ENCODE measurements at places on chromosomes 2 and 18. TPM values are rescaled to one million over a fixed set of nuclear protein-coding genes. Genes with fewer than 3 reads are reported as not detected.

CROCC2 gene
- not detected for total RNA-seq

RAB6D gene
- total RNA-seq, result not detected

GALNT14 gene
- total RNA-seq, result 0.62 TPM

EML4 gene
- 58.0 TPM for total RNA-seq

HSBP1L1 gene
- 3.3 TPM for total RNA-seq

TEKT4 gene
- total RNA-seq, result not detected

ACTG2 gene
- total RNA-seq, result not detected

ZNF521 gene
- not detected for total RNA-seq

SPTBN1 gene
- 38.5 TPM for total RNA-seq

ERMN gene
- 0.42 TPM for total RNA-seq

RBM45 gene
- 12.7 TPM for total RNA-seq

SOS1 gene
- 72.6 TPM for total RNA-seq

NYAP2 gene
- not detected for total RNA-seq

BOLL gene
- not detected for total RNA-seq

KLHL29 gene
- total RNA-seq, result 0.13 TPM

DNA sequence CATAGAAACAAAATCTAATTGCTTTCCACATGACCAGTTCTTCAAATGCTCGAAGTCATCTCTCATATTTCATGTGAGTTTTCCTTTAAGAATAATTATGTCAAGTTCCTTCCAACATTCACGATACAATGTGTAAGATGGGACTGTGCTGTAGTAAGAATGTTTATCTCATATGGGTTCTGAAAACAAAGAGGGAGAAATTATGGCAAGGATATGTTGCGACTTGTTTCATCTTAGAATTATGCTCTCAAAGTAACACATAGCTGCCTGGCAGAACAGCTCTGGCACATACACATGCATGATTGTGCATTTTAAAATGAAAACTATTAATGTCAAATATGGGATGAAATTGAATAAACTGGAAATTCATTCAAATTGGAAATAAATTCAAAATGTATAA, 314.8 kb upstream of the ACVR2A start:
- H3K27me3 ChIP-seq, result no peaks in the 10 kb centered on the region
- H3K4me3 ChIP-seq, result no peak overlapping the region
- H3K4me1 ChIP-seq, result peaks cover 8% of the 10 kb centered on the region
- H3K27ac ChIP-seq, result no peak overlapping the region

- DNase-seq, result peak; percentile 95
- no peaks in the 10 kb centered on the region for H3K36me3 ChIP-seq
- peak overlapping the region; percentile 64 for H3K4me3 ChIP-seq
- H3K4me1 ChIP-seq, result peaks cover 11% of the 10 kb centered on the region
- H3K27me3 ChIP-seq, result no peaks in the 10 kb centered on the region
Measured at GRCh38 chr2:210170446-210171303, 534 bp downstream of the KANSL1L start.

GRCh38 chr2:181008407-181008806, 28.0 kb downstream of the UBE2E3 start:
- H3K27me3 ChIP-seq, result no peaks in the 10 kb centered on the region
- H3K4me1 ChIP-seq, result no peaks in the 10 kb centered on the region
- H3K4me3 ChIP-seq, result no peak overlapping the region
- no peak for DNase-seq
- no peak overlapping the region for H3K27ac ChIP-seq
- H3K36me3 ChIP-seq, result no peaks in the 10 kb centered on the region

GRCh38 chr2:239118264-239118663, 270.4 kb downstream of the TWIST2 start:
- no peak overlapping the region for H3K4me3 ChIP-seq
- H3K27ac ChIP-seq, result no peak overlapping the region
- no peaks in the 10 kb centered on the region for H3K36me3 ChIP-seq
- no peak for DNase-seq
- no peaks in the 10 kb centered on the region for H3K4me1 ChIP-seq

- no peak overlapping the region for H3K27ac ChIP-seq
- peaks cover 43% of the 10 kb centered on the region for H3K4me1 ChIP-seq
- DNase-seq, result no peak
- H3K36me3 ChIP-seq, result peaks cover 8% of the 10 kb centered on the region
- no peak overlapping the region for H3K4me3 ChIP-seq
Measured at GRCh38 chr2:68216454-68217310, 35.6 kb downstream of the PPP3R1 start.

- no peak for DNase-seq
- H3K4me3 ChIP-seq, result no peak overlapping the region
- no peaks in the 10 kb centered on the region for H3K36me3 ChIP-seq
- no peaks in the 10 kb centered on the region for H3K27me3 ChIP-seq
- no peaks in the 10 kb centered on the region for H3K4me1 ChIP-seq
- no peak overlapping the region for H3K27ac ChIP-seq
Measured at GRCh38 chr18:68985172-68985820, 187.4 kb downstream of the CCDC102B start.

GRCh38 chr2:152864601-152865149, 146.3 kb downstream of the ARL6IP6 start:
- H3K36me3 ChIP-seq, result no peaks in the 10 kb centered on the region
- DNase-seq, result no peak
- H3K27ac ChIP-seq, result no peak overlapping the region
- H3K4me1 ChIP-seq, result no peaks in the 10 kb centered on the region
- no peaks in the 10 kb centered on the region for H3K27me3 ChIP-seq

DNA sequence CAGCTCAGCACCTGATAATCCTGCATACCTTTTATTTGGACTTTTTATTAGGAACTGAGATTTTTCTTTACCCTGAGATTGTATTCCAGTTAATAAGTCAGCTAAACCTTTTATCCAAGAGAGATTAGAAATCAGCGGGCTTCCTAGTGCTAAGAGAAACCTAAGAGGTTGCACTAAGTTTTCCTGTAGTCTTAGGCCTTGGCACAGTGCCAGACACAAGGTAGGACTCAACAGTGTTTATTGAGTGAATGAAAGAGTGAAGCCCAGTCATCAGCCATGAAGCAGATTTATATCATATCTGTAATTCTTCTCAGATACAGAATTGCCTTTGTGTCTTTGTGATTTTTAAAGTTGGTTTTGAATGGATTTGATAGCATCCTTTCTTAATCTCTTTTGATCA, 13.6 kb downstream of the OTX1 start:
- no peaks in the 10 kb centered on the region for H3K4me1 ChIP-seq
- no peak overlapping the region for H3K4me3 ChIP-seq
- H3K27ac ChIP-seq, result no peak overlapping the region
- no peaks in the 10 kb centered on the region for H3K36me3 ChIP-seq
- DNase-seq, result no peak

- no peak for DNase-seq
- H3K27me3 ChIP-seq, result no peaks in the 10 kb centered on the region
- H3K4me3 ChIP-seq, result no peak overlapping the region
- no peak overlapping the region for H3K27ac ChIP-seq
- H3K36me3 ChIP-seq, result no peaks in the 10 kb centered on the region
- no peaks in the 10 kb centered on the region for H3K4me1 ChIP-seq
Measured at GRCh38 chr2:22238967-22239366, 1115.2 kb downstream of the TDRD15 start.

GRCh38 chr2:152740743-152741328, 22.4 kb downstream of the ARL6IP6 start:
- H3K4me1 ChIP-seq, result no peaks in the 10 kb centered on the region
- no peaks in the 10 kb centered on the region for H3K27me3 ChIP-seq

DNA sequence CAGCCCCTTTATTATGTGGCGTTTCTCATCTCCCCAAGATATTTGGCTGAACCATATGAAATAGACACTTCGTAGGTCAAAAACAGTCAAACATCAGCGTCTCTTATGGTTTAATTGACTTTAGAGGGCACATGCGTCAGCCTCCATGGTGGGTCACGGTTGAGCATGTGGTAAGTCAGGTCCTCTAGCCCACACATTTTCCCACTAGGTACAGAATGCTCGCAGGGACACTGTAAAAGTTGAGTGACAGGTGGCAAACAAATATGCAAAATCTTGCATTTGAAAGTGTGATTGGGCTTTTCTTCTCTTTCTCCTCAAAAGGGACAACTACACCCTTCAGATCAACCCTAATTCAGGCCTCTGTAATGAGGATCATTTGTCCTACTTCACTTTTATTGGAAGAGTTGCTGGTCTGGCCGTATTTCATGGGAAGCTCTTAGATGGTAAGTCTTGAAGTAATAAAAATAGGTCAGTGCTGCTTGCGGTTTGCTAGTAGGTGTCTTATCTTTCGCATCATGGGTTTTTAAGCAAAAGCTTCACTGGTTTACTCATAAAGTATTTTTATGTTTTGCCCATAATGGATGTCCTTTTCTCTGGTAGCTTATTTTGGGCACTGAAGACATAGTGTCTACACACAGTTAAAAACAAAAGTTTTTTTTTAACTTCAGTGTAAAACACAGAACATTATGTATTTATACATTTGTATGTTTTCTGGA, 261.3 kb downstream of the ALPK2 start:
- no peak for DNase-seq
- no peak overlapping the region for H3K27ac ChIP-seq
- no peaks in the 10 kb centered on the region for H3K4me1 ChIP-seq

- peaks cover 3% of the 10 kb centered on the region for H3K27me3 ChIP-seq
- H3K4me3 ChIP-seq, result no peak overlapping the region
Measured at GRCh38 chr2:239855863-239856587, 169.1 kb downstream of the NDUFA10 start.

- H3K27me3 ChIP-seq, result no peaks in the 10 kb centered on the region
- H3K36me3 ChIP-seq, result no peaks in the 10 kb centered on the region
- no peak for DNase-seq
- no peak overlapping the region for H3K27ac ChIP-seq
Measured at GRCh38 chr2:126429103-126429502, 226.9 kb upstream of the GYPC start.

- H3K27me3 ChIP-seq, result no peaks in the 10 kb centered on the region
- no peak for DNase-seq
- no peak overlapping the region for H3K27ac ChIP-seq
- H3K4me3 ChIP-seq, result no peak overlapping the region
- peaks cover 17% of the 10 kb centered on the region for H3K36me3 ChIP-seq
Measured at GRCh38 chr2:70984228-70984575, 5.8 kb downstream of the ANKRD53 start.

DNA sequence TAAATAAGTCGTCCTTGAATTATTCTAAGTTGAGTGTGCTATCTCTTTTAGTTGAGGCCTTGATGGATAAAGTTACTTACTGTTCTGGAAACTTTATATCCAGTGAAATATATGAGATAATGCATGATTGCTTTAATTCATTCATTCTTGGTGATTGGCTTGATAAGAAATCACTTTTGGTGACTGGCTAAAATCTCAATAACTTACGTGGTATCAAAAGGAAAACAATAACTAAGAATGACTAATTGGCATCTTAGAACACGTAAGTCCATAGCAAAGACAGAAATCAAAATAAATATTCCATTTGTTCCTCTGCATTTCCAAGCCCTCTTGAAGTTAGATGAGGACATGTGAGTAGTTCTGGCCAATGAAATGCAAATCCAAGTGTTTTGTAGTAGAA, 251.6 kb downstream of the NUP35 start:
- H3K27me3 ChIP-seq, result no peaks in the 10 kb centered on the region
- no peaks in the 10 kb centered on the region for H3K36me3 ChIP-seq
- DNase-seq, result no peak
- H3K4me1 ChIP-seq, result no peaks in the 10 kb centered on the region

DNA sequence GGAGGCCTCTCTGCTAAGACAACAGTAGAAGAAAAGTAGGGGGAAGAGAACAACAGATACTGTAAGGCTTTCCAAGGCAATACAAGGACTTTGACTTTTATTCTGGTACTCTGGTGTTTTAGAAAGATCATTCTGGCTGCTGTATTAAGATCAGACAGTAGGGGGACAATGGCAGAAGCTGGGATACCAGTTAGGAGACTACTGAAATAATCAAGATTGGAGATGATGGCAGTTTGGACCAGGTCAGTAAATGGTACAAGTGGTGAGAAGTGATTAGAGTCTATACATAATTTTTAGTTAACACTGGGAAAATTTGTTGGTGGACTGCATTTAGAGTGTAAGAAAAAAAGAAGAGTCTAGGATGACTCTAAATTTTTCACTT, 139.7 kb downstream of the ROCK1 start:
- peaks cover 22% of the 10 kb centered on the region for H3K36me3 ChIP-seq
- H3K27me3 ChIP-seq, result no peaks in the 10 kb centered on the region
- no peak overlapping the region for H3K27ac ChIP-seq
- no peak overlapping the region for H3K4me3 ChIP-seq
- no peaks in the 10 kb centered on the region for H3K4me1 ChIP-seq

DNA sequence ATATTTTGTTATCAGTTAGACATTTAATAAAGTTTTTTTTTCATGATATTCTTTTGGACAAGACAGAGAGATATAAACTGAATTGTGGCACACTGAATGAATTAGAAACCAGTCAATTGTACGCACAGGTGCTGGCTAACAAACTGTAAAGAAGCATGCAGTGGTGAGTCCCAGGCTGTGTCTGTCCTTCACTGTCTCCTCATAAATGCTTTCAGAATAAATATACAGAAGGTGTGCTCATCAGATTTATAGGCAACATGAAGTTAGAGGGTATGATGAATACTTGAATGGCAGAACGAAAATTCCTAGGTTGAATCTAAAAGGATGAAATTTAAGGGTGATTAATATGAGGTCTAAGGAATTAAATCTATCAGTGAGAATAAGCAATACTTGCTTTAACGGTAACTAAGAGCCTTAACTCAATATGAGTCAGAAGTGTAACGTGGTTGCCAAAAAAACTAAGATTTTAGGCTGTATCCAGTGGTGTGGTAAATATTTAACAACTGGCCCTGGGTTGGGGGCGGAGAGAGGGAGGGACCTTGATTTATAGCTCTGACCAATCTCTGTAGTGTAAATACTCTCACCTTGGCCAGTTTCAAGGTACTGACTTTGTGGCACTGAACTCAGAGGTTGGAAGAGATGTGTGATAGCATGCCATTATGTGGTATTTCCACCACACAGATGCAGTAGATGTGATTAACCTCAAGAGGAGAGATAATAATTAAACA, 41.9 kb upstream of the AAK1 start:
- H3K27ac ChIP-seq, result no peak overlapping the region
- H3K4me1 ChIP-seq, result peaks cover 60% of the 10 kb centered on the region
- H3K27me3 ChIP-seq, result no peaks in the 10 kb centered on the region
- H3K36me3 ChIP-seq, result no peaks in the 10 kb centered on the region
- H3K4me3 ChIP-seq, result no peak overlapping the region

DNA sequence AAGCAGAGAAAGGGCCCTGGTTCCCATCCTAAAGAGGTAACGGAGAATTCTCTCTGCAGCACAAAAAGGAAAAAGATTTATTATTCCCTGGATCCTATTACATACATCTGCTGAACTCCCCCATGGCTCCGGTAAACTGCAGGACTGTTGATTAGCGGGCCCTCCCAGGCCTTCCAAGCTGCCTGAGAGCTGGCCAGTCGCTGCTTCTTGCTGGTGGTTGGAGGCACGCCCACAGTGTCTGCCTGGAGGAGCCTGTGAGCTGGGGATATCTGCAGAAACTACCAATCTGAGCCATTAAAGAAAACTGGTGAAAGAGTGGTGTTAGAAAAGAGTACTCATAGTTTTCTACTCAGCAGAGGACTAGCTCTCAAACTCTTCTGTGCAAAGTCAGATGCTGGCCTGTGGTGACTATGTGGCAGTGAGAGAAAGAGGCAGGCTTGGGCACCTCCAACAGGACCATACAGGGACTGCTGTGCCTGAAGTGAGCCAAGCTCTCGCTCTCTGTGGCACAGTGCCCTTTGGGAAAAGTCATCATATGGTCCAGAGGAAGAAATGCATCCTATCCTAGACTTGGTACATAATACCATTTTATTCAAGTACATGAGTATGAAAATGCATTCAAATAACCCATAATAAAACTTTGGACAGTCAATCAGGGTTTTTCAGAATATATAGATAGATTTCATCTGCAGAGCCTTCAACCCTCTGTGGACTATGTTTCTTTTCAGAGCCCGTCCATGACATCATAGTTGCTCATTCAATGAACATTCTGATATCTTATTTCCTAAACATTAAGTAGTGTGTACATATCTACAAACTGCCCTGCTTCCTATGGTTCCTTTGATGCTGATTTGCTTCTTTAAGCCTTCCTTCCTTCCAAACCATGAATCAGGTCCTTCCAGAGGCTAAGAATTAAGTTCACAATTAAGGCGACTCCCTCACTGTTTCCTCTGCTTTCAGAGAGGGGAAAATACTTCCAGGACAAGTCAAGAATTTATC, 242.0 kb upstream of the LYPD1 start:
- DNase-seq, result no peak
- no peaks in the 10 kb centered on the region for H3K36me3 ChIP-seq
- H3K4me3 ChIP-seq, result no peak overlapping the region
